ENCODE measurements at places on chromosomes 12 and 14.

DNA sequence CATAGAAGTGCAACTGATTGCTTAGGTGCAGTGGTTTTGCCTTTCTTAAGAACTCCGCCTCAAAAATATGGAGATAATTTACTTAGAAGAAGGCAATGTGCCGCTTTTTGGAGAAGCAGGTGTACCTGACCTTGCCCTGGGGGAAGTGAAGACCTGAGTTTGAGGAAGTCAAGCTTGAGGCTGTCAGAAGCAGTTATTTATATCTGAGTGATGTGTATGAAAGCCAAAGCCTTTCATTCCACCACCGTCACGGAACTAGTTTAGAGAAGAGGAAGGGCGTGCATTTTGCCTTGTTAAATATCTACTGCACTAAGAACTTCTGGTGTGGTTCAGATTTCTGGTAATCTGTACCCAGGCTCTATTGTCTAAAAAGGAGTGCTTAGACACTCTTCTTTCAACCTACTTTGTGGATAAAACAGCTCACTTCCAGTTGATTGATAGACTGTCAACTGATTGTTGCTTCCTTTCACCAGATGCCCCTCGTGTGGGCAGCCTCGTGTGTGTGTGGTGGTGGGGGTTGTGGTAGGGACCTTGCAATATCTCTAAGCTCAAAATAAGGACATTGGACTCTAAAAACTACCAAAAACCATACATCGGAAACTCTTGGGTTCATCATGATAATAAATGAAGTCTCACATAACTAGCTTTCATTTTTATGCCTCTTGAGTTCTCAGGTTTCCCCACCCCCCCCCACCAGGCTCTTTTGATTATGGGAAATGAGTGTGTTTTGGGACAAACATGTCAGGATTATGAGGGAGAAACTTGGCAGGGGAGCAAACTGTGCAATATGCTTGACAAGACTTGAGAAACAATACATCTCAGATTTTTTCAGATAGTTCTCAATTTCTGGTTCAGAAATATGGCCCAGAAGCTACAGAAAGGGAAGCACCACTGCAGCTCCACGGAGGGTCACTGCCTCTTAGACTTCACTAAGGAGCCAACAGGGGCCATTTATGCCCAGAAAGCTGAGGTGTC, 78.6 kb downstream of the ARF6 start:
- no peak for DNase-seq

GRCh38 chr12:17992002-17992656, 97.9 kb downstream of the RERGL start:
- no peak for DNase-seq

DNA sequence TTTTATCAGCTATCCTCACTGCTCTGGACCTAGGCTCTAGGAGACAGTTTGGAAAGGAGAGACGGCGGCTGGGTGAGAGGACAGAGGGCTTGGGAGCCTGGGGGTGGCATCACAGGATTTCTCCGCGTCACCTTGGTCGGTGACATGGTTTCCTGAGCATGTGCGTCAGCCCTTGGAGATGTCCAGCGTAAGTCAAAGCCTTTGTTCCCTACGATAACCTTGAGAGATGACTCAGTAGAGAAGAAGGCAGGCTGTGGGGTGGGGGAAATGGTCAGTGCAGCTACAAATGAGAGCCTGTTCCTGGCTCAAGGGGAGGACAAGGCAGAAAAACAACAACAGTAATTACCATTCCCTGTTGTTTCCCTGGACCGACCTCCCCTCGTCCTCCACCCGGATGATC, 90.2 kb upstream of the TBX3 start:
- no peak for DNase-seq

- DNase-seq, result no peak
Measured at GRCh38 chr12:102331419-102331818, 133.8 kb upstream of the PMCH start.

DNA sequence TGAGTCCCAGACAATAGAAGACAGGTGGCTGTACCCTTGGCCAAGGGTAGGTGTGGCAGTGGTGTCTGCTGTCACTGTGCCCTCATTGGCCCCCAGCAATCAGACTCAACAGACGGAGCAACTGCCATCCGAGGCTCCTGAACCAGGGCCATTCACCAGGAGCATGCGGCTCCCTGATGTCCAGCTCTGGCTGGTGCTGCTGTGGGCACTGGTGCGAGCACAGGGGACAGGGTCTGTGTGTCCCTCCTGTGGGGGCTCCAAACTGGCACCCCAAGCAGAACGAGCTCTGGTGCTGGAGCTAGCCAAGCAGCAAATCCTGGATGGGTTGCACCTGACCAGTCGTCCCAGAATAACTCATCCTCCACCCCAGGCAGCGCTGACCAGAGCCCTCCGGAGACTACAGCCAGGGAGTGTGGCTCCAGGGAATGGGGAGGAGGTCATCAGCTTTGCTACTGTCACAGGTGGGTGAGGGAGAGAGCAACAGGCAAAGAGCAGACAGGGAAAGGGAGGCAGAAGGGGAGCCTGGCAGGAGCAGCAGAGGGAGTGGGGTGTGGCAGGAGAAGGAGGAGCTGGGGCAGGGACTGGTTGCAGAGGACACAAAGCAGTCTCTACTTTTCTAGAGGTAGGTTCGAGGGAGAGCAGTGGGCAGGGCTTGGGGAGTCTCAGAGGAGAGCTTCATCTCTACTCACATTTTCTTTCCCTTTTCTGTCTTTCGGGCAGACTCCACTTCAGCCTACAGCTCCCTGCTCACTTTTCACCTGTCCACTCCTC, 452 bp downstream of the INHBE start:
- DNase-seq, result no peak

DNA sequence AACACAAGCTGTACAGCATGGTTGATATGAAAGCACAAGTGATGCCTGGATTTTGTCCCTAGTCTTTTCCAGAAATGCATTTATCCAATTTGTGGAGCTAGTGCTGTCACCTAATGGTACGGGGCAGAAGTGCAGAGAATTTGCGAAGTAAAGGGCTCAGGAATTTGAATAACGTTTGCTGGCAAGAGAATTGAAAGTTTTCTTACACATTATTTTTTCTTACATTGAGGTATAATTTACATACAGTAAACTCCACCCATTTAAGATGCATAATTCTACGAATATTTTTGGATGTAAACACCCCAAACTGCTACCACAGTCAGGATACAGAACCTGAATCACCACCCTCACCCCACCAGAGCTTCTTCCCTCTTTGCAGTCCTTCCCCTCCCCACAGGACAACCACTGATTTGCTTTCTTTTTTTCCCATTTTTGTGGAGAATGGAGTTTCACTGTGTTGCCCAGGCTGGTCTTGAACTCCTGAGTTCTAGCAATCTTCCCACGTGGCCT, 3.5 kb downstream of the AICDA start:
- DNase-seq, result peak; percentile 39

- no peak for DNase-seq
Measured at GRCh38 chr12:24798335-24798734, 150.6 kb downstream of the BCAT1 start.

- DNase-seq, result peak; percentile 14
Measured at GRCh38 chr14:34098045-34098984, 147.4 kb upstream of the EGLN3 start.

- DNase-seq, result no peak
Measured at GRCh38 chr14:94748667-94749347, 21.1 kb downstream of the GSC start.

DNA sequence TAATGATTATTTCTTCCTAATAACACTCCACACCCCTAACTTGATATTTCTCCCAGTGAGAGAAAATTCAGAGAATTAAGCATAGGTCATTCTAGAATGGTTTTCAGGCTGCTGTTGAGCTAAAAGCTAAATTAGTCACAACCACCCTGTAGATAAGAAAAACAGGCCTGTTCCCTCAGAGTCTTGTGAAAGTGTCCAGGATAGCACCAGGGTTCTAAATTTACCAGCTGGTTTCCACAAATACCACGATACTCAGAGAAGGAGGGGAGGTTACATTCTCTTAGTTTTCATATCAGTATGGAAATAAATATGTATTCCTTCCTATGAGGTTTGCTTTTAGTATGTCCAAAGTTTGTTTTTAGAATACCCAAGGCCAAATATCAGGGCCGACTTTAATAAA, 66.0 kb upstream of the YARS2 start:
- DNase-seq, result no peak

GRCh38 chr12:57216921-57217879, 606 bp downstream of the NXPH4 start:
- no peak for DNase-seq

GRCh38 chr14:43647302-43647701, 859.8 kb downstream of the FSCB start:
- no peak for DNase-seq

DNA sequence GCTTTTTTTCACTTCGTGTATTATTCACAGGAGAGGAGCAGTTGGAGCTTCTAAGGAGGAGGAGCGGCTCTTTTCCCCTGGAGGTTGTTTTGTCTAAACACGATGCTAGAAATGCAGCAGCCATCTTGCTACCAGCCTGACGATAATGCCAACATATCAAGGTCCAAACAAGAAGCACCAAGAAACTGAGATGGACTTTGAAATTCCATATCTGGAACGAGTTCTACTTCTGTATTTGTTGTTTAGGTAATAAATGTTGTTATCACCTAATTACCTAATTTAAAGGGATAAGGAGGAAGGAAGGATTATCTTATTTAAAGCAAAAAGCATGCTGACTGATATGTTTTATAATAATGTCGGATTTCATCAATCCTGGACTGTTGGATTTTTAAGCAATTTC, 174.4 kb upstream of the TMPO start:
- DNase-seq, result no peak

DNA sequence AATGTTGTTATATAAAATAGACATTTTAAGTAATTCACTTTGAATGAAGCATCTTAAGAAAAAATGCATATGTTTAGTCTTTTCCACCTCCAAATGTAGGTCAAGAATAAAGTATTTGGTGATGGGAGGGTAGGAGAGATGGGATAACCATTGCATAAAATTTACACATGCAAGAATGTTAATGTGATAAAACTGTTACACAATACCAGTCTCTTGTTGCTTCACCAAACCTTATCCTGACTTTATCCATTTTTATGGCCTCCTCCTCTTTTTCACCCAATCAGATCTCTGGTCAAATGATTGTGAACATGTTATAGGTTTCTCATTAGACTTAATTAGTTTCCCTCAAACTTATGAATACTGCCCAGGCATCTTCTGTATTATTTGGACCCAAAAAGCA, 994.5 kb upstream of the FLRT2 start:
- no peak for DNase-seq

GRCh38 chr12:132546647-132547046, 56.7 kb downstream of the FBRSL1 start:
- DNase-seq, result no peak
